Ureter (tissue), 1 donor: ENCODE measurements at places on chromosomes 16 and 17. TPM values are rescaled to one million over a fixed set of nuclear protein-coding genes. Genes with fewer than 3 reads are reported as not detected.
A peak's percentile ranks its signal among the peaks of the same experiment; 100 is the strongest.

The RAB11FIP4 gene
- 40.7 TPM for total RNA-seq

The TMED6 gene
- 1.5 TPM for total RNA-seq

The ABCA3 gene
- 10.4 TPM for total RNA-seq

The LPO gene
- total RNA-seq: not detected

The CHST4 gene
- total RNA-seq: 0.16 TPM

The ZPBP2 gene
- not detected for total RNA-seq

The MARCHF10 gene
- total RNA-seq: 0.60 TPM

- DNase-seq: no peak
Observed at GRCh38 chr16:60302676-60303075, 1568.6 kb upstream of the GOT2 start.

DNA sequence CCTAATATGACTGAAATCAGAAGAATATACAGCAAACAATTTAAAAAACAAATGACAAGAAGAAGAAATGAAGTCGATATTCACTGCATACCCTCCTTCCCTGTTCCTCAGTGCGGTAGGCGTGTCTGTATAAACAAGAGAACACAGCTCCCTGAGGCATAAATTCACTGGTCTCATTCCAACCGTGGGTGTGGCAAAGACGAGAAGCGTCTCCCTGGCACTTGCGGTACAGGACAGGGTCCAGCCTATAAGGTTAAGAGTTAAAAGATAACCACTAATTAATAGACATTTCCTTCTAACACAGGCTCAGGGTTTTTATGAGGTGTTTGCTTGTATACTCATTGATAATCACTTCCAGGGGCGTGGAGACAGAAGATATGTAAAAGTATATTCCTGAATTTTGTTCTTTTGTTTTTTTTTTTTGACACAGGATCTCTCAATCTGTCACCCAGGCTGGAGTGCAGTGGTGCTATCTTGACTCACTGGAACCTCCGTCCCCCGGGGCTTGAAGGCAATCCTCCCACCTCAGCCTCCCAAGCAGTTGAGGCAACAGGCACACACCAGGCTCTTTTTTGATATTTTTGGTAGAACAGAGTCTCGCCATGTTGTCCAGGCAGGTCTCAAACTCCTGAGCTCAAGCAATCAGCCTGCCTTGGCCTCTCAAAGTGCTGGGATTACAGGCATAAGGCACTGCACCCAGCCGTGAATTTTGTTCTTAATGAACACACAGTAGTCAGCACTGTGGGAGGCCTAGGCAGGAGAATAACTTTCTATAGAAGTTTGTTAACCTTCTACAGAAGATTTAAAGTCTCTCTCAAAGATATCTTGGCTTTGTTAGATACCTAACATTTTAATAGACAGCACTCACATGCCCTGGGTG is 59.1 kb upstream of the CLEC18B start:
- DNase-seq: no peak

- DNase-seq: no peak
Observed at GRCh38 chr17:78401891-78402290, 23.4 kb downstream of the PGS1 start.

DNA sequence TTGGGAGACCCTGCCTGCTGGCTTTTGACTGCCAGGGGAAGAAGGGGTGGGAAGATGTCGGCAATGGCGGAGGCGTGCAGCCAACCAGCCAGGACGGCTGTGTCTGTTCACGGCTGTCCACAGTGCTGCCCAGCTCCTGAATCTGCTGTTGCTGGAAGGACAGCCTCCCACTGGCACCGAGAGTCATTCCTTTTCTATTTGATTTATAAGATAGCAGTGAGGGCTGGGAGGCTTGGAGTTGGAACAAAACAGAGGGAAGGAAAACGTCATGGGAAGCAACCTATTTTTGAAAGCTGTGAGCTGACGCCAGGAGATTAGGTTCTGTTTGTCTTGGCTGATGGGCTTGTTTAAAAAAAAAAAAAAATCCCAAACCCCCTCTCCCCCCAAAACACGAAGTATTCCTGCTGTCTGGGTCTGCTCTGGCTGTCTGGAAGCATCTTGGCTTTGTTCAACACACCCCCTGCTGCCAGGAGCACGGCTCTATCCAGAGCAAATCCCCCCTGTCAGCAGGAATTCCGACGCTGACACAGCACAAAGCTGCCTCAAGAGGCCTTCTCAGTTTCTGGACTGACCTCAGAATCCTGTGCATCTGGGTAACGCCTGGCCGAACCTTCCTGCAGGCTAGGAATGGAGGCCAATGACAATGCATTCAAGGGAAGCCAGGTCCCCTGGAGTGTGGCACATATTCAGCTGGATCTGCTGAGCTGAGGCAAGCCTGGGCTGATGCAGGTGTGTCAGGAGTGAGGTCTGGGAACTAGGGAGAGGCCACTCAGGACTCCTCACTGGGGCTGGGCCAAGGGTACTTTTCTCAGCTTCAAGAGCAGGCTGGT is 41.0 kb upstream of the SREBF1 start:
- peak; percentile 81 for DNase-seq

- no peak for DNase-seq
Observed at GRCh38 chr16:55435387-55435786, 43.6 kb upstream of the MMP2 start.

DNA sequence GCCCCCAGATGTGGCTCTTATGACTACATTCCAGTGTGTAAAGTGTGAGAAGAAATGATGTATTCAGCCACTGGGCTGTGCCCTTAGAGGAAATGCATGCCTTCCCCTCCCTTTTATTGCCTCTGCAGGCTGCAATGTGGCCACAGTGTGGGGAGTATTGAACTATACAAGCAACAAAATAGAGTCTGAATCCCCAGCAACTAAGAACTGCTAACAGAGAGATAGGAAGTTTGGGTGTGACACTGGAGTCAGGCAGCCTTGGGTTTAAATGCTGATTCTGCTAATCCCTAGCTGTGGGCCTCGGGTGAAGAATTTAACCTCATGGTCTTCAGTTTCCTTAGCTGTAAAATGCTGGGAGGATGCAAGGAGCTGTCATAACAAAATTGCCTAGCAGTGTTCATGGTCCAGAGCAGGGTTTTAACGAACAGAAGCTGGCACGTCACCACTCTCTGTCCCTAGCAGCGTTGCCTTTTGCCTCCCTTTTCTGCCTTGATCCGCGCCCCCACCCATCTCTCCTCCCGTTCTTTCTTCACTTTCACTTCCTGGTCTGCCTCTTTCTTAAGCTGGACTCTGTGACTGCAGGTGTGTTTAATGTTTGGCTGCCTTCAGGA is 50.3 kb downstream of the KPNA2 start:
- no peak for DNase-seq

- DNase-seq: no peak
Observed at GRCh38 chr17:77347544-77347943, 206.8 kb downstream of the SEC14L1 start.

DNA sequence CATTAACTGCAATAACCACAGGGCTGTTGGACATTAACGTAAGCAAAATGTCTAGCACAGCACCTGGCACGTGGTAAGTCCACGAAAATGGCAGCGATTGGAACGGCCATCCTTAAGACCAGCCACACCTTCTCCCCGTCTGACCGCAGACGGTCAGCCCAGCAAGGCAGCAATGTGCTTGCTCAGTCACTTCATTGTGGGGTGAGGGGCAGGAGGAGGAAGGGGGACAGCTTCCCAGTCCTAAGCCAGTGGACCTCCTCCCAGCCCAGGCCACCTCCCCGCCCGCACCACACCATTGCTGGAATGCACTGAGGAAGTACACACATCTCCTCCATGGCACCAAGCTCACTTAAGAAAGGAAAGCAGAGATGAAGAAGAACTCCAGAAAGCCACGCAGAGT is 8.6 kb upstream of the MYLK3 start:
- no peak for DNase-seq

GRCh38 chr17:1865252-1866037 is 35.6 kb downstream of the RPA1 start:
- no peak for DNase-seq

- DNase-seq: no peak
Observed at GRCh38 chr16:89107203-89107582, 13.5 kb downstream of the ACSF3 start.

GRCh38 chr16:47958726-47959125 is 197.1 kb downstream of the ABCC12 start:
- DNase-seq: no peak

- no peak for DNase-seq
Observed at GRCh38 chr16:88381820-88382451, 823 bp upstream of the ZNF469 start.

- DNase-seq: no peak
Observed at GRCh38 chr17:72613806-72614292, 478.6 kb downstream of the SLC39A11 start.

- no peak for DNase-seq
Observed at GRCh38 chr16:84815462-84815861, 4.3 kb upstream of the CRISPLD2 start.

DNA sequence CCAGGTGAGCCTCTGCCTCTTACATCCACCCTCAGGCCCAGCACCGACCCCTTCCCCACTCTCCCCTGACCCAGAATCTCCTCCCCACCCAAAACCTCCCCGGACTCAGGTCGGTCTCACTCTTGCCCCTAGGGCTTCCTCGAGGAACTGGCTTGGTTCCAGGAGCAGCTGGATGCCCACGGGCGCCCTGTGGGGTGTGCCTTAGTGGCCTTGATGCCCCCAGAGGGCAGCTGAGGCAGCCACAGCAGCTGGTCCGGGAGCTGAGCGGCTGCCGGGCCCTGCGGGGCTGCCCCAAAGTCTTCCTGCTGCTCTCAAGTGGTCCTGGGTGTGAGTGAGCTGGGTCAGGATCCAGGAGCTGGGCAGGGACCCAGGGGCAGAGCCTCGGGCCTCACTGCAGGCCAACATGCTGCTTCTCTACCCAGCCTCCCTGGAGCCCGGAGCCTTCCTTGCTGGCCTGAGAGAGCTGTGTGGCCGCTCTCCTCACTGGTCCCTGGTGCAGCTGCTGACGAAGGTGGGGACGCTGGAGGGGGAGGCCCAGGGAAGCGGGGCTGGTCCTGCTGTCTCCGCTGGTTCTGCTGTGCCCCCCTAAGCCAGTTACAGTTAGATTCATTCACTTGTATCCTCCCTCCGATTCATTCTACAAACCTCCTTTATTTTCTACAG is 9.6 kb downstream of the ZNF213 start:
- DNase-seq: no peak

DNA sequence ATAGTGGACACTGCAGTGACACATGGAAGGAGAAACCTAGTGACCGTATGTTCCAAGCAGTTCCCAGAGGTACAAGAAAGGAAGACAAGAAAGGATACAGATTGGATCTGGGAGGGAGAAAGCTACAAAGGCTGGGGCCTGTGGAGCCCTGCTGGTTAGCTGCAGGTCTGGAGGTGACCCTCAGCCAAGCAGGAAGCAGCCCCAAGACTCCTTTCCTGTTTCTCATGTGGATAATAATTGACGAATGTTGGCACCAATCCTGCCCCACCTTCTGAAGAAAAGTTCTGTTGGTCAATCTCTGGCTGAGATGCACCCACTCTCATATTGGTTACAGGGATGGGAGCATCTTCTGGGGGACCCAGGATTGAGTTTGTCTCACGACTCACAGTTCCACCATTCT is 99.8 kb downstream of the SHISA6 start:
- no peak for DNase-seq

GRCh38 chr16:85062845-85063244 is 35.2 kb downstream of the KIAA0513 start:
- DNase-seq: no peak

GRCh38 chr16:72847187-72848027 is 200.5 kb downstream of the ZFHX3 start:
- no peak for DNase-seq

- DNase-seq: no peak
Observed at GRCh38 chr16:63488955-63489354, 1452.7 kb upstream of the CDH8 start.

DNA sequence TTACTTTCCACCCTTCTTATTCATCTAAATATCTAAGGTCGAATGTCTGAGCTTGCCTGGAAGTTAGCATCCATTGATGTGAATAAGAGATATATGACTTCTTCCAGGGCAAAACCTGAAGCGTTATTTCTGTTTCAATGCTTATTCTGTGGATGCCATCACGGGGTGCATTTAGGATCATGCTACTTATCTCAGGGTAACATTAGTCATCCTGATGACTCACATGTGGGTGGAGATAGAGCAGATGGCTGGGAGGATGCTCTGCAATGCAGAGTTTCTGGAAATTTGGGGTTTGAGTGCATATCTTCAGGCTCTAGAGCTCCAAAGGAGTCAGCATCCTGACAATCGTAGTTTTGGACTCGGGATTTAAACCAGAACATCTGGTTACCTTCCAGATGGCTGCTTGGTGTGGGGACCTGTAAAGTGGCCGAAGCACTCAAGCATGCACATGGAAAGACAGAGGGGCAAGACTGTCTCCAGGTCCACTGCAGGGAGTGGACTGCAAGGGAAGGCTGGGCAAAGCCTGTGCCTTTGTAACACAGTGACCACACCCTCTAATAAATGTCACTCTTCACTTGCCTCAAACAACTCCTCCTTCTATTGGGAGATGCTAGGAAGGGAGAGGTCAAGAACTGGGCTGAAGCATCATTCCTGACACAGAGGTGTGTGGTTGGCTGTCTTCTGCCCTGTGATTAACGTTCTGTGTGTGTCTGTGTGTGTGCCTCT is 175.2 kb upstream of the SALL1 start:
- no peak for DNase-seq

DNA sequence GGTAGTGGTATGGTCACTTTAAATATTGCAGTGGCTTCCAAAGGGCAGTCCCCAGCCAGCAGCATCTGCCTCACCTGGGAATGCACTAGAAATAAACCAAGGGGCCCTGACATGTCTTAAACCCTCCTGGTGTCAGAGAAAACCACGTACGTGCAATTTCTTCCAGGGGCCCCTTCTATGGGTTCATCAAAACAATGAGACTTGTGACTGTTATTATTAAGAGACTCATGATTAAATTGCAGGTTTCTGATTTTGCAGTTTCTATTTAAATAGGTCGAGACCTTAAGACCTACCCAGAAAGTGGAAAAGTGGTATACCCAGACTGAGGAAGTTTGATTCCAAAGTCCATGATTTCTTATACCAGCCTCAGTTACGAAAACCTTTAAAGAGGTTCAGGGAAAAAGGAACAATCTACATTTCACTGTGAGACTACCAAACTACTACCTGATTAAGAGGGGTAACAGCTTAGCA is 746 bp upstream of the POLG2 start:
- DNase-seq: no peak

DNA sequence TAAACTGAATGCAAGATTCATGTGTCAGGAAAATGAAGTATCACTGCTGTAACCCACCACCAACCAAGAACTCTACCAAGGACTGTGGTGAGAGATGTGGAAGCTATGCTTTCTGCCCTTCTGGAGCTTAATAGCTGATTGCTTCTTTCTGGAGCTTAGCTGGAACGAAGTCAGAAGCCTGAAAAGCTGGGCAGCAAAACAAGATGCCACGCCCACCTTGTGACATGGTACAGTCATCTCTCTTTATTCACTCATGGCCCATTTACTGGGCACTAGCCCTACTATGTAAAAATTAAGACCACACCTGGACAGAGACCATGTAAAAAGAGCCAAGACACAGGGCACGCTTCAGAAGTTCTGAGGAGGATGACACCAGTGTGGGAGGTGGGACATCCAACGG is 48.1 kb downstream of the TEX2 start:
- DNase-seq: no peak

DNA sequence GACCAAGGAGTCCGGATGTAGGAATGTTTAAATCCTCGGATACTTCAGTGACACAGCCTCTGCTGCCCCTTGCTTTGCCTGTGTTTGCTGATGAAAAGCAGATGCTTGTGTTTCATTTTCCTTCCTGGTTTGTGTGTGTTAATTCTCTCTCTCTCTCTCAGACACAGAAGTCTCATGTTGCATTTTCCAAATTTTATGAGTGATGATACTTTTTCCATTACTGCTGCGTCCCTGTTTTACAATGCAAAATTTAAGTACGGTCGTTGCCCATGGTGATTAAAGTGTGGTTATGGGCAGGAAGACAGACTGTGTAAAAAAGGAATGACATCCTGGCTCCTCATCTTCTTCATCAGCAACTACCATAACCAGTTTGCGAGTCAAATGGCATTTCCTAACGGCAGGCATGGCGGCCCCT is 5.7 kb downstream of the RMI2 start:
- DNase-seq: no peak
